ENCODE measurements at places on chromosomes 5 and 9.

DNA sequence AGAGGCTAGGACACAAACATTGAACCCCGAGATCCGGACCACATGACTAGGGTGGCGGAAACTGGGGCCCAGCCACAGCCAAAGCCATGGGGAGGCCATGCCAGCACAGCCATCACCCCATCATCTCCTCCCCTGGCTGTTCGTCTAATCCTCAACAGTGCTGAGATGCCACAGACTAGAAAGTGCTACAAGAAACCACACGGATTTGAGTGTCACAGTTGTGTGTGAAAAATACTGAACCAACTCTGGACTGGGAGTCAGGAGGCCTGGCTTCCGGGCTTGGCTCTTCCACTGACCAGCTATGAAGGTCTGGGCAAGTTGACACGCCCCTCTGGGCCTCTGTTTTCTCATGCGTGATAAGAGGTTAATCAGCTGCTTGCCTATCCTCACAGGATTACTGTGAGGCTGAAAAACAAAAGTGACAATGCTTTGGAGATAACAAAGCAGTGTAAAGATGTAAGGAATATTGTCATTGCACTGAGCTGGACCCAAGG is 38.8 kb upstream of the SHB start:
- DNase-seq, result no peak

GRCh38 chr5:32507738-32508434 is 63.3 kb upstream of the ZFR start:
- no peak for DNase-seq

DNA sequence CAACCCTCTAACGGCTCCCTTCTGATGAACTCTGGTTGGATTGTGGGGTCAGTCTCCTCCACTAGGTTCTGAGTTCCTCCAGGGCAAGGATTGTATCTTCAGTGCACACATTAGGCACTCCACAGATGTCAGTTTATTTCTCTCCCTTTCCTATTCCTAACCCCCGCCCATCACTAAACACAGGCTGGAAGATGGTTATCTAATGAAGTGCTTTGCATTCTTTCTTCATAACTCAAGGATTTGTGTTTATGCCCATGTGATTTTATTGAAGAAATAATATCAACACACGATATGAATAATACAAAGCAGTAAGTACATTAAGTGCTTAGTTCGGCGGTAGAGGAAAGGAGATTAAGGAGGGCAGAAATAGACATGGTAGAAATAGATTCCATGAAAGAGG is 4.4 kb upstream of the CREBRF start:
- no peak for DNase-seq

DNA sequence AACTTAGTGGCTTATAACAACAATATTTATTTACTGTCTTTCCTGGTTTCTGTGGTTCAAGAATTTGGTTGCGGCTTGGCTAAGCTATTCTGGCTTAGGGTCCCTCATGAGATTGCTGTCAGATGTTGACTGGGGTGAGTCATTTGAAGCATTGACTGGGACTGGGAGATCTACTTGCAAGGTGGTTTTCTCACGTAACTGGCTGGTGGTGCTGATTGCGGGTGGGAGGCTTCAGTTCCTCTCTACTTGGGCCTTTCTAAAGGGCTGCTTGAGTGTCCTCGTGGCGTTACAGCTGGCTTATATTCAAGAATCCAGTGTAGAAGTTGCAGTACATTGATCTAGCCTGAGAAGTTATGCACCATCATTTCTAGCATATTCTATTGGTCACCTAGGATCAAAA is 218.5 kb upstream of the ELAVL2 start:
- DNase-seq, result no peak

DNA sequence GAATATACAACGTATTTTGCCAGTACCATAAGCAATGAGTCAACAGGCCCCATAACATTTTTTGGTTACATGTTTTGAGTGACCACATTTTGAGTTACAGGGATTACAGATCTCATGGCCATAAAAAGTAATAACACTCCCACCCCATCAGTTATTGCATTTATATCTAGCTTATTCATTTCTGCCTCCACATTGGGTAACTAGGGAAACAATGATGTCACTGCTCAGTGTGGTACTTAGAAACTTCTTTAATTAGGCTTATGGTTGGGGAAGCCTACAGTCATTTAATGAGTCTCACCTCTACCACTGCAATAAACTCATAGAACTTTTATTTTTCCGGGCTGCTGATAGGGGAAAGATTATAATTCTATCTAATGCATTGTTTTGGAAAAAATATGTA is 39.9 kb upstream of the SMIM15 start:
- DNase-seq, result no peak

GRCh38 chr5:83921666-83922193 is 201.1 kb upstream of the HAPLN1 start:
- DNase-seq, result no peak
